GM23338 (cell line): ENCODE measurements at places on chromosomes 4 and X. TPM values are rescaled to one million over a fixed set of nuclear protein-coding genes. Genes with fewer than 3 reads are reported as not detected.

The DRP2 gene
- polyA plus RNA-seq: 0.09 TPM in 1 of 2 replicates, not detected in the other

DNA sequence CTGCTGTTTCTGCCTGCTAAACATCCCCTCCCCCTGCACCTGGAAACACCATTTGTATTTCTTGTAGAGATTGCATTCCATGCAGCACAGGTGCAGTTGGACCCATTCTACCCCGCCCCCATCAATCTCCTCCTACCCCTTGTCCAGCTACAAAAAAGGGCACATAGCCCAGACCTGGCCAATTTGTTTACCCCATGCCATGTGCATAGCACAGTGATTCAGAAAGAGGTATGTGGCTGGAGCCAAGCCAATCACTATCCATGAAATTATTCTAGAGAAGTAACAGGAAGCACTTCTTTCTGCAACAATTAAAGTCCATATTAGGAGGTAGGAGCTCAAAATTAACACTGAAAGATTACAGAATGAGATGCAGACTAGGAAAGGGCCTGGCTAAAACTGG, 20.2 kb upstream of the TMEM184C start:
- DNase-seq: no peak

The CXCL9 gene
- not detected in 2 replicates for polyA plus RNA-seq

DNA sequence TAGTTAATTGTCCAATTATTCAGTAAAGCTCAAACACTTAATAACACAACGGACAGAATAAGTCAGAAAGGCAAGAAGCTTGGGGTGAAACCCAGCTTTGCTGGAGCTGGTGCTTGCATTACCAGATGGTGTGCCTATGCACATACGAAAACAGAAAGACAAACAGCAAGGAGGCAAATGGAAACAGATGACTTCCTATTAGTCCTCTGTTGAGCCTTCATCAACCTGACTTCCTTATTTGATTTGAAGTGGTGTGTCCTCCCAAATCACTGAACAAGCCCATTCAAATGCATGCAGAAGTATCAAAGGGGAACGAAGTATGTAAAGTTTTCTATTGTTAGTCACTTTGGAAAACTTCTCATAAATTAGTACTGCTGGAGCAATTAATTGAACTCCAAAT, 166.2 kb downstream of the ATP10D start:
- no peak for DNase-seq

The HTR2C gene
- polyA plus RNA-seq: 1.4 and 2.0 TPM in 2 replicates

- peak; percentile 43 for DNase-seq
Observed at GRCh38 chrX:24561121-24561520, 86.0 kb downstream of the PCYT1B start.

GRCh38 chr4:60223208-60223923, 976.8 kb upstream of the ADGRL3 start:
- no peak for DNase-seq

The SAGE1 gene
- not detected in 2 replicates for polyA plus RNA-seq

- no peak for DNase-seq
Observed at GRCh38 chr4:67581208-67581857, 22.8 kb downstream of the STAP1 start.

DNA sequence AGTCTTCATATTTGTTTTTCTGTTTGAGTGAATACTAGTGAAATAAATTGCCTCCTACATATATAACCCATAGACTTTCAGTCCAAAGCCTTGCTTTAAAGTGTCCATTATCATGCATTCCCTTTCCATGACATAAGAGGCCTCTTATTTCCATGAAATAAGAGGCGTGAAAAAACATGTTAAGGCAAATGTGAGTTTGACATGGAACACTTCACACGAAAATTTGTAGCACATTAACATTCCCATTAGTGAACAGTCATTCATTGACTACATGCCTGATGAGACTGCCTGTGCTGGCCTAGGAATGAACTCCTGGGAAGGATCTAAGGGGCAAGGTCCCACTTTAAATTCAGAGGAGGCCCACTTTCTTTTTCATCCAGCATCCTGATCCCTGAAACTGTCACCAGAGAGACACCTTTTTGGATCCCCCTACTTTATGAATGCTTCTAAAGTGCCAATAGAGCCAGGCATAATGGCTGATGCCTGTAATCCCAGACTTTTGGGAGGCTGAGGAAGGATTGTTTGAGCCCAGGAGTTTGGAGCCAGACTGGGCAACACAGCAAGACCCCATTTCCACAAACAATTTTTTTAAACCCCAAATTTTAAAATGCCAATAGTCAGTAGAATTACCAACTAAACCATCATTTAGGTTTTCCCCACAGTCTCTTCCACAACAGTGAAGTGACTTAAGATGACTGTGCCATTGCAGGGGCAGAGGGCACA, 6.7 kb downstream of the RTL8B start:
- no peak for DNase-seq
